HS-5 (cell line): ENCODE measurements at places on chromosomes 6 and 20.
A peak's percentile ranks its signal among the peaks of the same experiment; 100 is the strongest.

DNA sequence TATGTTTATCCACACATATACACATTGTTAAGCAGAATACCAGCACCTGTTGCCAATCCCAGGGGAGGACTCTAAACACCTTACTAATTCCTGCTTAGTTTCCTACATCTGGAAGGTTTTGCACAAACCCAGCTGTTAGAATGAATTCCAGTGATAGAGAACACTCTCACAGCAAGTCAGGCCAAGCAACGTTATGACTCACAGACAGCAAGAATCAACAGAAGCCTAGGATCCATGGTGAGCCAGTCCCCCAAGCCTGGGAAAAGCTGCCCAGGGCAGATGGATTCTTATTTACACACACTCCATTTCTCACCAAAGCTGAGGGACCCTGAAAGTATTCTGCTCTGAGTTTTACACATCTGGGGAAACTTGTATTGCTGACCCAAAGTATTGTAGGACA, 291.7 kb downstream of the SLC35F1 start:
- no peak for DNase-seq

DNA sequence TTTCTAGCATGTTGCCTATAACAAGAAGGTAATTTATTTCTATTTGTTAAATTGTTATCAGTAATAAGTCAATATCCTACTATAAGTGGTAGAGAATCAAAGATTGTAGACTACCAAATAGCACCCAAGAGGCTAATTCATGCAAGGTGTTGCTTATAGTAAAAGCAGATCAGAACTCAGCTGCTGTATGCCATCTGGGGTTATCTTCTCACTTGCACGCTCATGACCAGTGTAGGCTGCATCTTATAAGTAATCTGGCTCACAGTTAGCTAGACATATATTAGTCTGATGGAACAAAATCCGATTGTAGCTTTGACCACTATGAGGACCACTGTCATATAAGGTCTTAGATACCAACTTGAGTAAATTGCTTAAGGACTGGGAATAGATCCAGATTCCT, 17.0 kb downstream of the TOP1 start:
- no peak for DNase-seq

DNA sequence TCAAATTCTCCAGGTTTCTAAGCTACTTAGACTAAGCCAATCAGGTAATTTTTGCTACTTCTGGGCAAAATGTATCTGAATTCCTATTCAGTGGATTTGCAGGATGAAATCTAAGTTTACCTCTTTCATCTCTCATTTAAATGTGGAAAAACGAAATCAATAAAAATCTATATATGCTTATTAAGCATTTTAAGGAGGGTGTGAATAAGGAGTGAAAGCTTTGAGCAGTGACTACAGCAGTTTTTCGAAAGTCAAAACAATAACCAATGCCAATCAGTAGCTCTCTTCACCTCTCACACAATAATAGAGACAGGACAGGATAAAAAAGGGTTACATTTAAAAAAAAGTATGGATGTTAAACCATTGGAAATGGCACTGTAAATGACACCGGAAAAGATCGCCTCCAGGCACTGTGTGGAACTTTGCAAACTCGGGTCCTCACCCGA, 476 bp upstream of the BCKDHB start:
- no peak for DNase-seq

- no peak for DNase-seq
Observed at GRCh38 chr6:39453241-39453640, 130.7 kb upstream of the KCNK16 start.

GRCh38 chr6:42104095-42104803, 38.2 kb downstream of the C6orf132 start:
- no peak for DNase-seq

DNA sequence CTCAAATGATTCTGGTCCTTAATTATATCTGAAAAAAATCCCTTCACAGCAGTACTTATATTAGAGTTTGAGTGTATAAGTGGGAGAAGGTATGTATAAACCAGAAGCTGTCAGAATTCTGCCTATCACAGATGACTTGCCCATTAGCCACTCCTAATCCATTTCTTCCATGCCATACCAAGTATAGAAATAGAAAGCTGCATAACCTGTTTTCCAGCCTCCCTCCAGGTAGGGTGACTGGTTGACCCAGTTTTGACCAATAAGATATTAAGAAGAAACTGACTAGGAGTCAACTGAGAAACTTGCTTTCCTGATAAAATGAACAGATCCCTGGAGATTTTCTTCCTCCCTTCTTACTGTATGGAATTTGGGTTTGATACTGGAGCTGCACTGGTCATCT, 112.2 kb upstream of the GRIK2 start:
- DNase-seq = no peak

DNA sequence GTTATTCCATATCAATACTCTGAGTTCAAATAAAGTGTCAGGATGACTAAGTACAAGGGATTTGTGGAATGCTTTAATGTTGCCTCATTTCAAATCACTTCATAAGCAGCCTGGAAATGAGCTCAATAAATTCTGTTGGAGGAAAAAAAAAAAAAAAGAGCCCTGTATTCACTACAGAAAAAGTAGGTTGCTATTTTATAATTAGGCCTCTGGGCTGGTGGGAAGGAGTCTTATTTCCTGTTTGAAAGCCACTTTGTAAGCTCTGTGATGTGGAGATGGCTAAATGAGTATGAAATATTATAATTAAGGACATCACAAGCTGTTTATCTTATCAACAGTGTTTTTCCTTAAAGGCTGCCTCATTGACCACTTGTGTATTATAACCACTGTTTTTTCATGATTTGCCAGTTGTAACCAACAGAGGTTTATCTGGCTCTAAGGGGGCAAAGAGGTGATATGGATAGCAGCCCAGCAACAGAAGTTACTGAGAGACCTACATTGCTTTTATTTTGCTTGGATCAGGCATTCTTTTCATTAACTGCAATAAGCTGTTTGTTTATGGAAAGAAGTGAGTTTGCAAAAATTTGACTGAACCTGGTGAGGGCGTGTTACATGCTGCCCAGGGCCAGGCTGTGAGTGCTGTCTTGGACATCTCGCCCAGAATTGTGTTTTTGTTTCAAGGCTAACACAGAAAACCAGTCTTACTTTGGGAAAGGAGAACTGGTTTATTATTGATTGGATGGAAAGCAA, 563.3 kb upstream of the MAP3K7 start:
- peak; percentile 35 for DNase-seq
